ENCODE measurements at places on chromosomes 12 and 14. TPM values are rescaled to one million over a fixed set of nuclear protein-coding genes. Genes with fewer than 3 reads are reported as not detected.

GRCh38 chr14:101929946-101930345, 34.4 kb upstream of the DYNC1H1 start:
- DNase-seq = no peak

Gene LRTM2
- total RNA-seq = not detected

GRCh38 chr12:3542911-3543310, 51.9 kb downstream of the PRMT8 start:
- DNase-seq = no peak

Gene ZNF385A
- 26.6 TPM for total RNA-seq

DNA sequence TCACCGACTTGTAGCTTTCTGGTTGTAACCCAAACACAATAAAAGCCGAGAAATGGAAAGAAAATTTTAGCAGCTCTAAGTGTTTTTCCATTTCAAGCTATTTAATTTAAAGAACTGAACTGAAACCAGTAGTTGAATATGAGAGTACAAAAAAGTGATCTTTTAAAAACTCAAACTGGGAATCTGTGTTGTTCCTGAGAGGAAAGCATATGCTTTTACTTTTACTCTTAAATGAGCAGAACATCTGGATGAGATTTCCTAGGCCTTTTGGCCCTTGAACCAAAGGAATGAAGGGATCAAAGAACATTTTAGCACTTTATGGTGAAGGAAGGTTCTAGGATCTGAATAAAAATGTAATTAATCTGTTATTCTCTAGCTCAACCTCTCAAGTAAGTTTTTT, 1.3 kb downstream of the KERA start:
- DNase-seq = no peak

DNA sequence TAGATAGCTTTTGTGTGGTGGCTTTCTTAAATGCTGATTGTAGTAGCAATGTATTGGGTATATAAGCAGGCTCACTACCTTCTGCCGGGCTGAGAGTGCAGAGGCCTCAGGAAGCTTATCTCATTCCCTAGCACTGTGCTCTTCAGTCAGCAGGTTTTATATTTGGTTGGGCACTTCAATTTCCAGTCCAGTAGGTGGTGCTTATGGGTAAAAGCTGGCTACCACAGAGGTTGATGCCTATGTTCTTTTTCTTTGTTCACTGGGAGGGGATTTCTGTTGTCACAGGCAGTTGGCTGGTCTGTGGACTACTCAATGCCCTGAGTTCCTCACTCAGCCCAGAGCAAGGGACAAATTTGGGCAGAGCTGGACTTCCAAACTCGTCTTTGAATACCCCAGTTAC, 43.0 kb upstream of the GLIPR1 start:
- no peak for DNase-seq

GRCh38 chr14:77154421-77154820, 12.8 kb upstream of the ZDHHC22 start:
- no peak for DNase-seq

Gene ARHGAP9
- 37.7 TPM for total RNA-seq
